ENCODE measurements at places on chromosomes 6 and 20.
A peak's percentile ranks its signal among the peaks of the same experiment; 100 is the strongest.

DNA sequence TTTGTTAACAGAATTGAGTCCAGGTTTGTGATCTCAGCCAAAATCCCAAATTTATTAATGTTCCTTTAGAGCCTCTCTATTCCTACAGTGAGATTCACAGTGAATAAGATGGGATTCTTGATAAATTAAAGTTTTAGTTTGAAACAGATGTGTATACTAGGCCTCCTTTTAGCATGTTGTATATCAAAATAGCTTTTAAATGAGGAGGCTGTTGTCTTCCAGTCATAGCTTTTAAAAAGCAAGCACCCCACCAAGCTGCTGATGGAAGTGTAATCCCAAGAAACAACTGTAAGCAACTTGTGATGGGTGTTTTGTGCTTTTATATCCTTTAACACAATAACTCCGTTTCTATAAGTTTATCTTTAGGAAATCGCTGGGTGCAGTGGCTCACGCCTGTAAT lies 7.0 kb downstream of the GTF2H5 start:
- DNase-seq = no peak

DNA sequence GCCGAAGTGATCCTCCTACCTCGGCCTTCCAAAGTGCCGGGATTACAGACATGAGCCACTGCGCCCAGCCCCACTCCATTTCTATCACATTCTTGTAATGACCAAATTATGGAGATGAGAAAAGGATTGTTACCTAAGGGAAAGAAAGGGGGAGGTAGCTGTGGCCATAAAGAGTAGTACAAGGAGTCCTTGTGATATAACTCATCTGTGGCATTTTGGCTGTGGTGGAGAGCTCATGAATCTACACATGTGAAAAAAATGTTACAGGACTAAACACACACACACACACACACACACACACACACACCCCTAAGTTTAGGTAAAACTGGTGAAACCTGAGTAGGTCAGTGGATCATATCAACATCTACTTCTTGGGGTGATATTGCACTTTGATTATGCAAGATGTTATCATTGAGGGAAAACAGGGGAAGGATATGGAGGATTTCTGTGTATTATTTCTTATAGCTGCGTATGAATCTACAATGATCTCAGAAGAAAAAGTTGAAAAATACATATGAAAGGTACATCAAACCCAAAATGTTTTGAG lies 251.5 kb downstream of the TSHZ2 start:
- peak; percentile 69 for DNase-seq

- no peak for DNase-seq
Observed at GRCh38 chr20:1983301-1983700, 10.6 kb downstream of the PDYN start.

DNA sequence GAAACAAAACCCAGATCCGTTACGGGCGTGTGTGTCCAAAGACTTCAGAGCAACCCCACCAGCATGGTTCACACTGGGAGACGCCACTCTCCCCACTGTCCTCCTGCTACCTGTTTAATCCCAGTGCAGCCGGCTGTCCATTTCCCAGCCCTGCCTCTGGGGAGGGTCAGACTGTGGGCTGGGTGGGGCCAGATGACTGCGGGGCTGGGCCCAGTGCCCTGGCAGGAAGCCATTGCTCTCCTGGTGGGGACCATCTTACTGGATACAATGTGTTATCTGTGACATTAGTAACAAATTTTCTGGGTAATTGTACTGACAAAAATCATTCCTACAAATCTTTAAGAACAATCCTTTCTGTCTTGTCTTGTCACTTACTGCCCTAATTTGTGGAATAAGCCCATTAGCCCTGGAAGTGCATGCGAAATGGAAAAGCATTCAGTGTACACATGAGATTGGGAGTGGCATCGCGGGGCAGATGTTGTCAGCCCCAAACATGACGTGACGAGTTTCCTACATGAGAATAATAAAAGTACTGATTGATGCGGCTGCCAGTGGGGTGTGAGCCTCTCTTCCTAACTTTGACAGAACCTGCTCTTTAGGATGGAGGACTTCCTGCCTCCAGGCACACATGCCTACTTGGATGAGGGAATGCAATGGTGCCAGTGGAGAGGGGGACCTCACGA lies 37.9 kb upstream of the PCMTD2 start:
- no peak for DNase-seq

- DNase-seq = no peak
Observed at GRCh38 chr20:24418731-24419130, 50.7 kb upstream of the SYNDIG1 start.

DNA sequence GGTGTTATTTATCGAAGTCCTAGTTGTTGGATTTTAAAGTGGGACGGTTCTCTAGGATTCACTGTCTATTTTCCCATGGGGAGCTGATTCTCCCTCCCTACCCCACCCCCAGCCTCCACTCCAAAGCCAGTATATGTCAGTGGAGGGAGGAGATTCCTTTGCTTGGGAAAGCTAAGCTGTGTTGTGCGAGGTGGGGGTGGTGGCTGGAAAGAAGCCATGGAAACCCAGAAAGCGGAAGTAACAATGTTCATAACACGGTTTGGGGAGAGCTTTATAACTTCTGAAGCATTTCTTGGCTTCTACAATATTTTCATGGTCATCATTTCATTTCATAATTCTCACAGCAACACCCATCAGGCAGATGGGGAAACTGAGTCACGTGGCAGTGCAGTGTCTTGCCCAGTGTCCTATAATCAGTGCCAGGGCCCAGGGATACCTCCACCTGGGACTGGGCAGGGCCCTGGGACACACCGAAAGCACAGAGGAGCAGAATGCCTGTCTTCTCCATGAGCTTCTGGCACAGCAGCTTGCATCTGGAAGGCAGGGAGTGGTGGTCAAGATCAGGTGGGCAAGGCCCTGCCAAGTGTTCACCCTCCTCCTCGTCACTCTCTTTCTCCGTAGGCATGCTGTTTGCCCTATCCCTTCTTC lies 4.5 kb downstream of the SUN5 start:
- DNase-seq = no peak

DNA sequence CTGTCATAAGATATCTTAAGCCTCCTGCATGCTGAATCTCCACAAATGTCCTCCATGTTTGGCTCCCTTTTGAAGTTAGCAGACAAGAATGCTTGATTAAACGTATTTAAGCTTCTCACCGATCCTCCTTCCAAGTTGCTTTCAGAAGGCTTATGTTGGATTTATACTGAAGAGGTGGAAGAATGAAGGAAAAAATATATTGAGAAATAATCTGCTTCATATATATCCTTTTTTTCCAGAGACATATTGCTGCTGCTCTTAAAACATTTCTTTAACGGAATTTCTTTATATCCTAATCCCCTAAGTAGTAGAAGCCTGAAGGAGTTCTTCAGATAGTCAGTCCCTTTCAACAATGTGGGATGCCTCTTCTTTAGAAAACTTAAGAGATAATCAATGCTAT lies 329.0 kb upstream of the MARCKS start:
- DNase-seq = no peak

GRCh38 chr20:59015812-59016711 lies 3.2 kb upstream of the TUBB1 start:
- DNase-seq = no peak

Measured in M059J (cell line).